ENCODE measurements at places on chromosomes 4 and X.

DNA sequence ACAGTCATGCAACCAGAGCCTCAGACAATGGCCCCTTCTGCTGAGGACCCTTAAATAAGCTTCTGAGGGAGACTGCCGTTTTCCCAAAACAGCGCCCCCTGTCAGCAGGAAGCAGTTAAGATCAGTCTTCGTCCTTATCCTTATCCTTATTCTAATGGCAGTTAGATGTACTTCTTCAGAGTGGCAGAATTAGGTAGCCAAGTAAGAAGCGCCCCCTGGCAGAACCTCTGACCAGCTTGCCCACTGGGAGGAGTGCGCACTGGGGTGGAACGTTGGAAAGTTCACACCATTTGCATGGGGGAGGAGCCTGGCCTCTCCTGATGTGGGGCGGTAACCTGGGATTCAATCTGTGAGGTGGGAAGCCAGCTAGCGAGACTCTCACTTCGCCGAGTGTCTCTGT, 133.6 kb upstream of the QRFPR start:
- DNase-seq: no peak

DNA sequence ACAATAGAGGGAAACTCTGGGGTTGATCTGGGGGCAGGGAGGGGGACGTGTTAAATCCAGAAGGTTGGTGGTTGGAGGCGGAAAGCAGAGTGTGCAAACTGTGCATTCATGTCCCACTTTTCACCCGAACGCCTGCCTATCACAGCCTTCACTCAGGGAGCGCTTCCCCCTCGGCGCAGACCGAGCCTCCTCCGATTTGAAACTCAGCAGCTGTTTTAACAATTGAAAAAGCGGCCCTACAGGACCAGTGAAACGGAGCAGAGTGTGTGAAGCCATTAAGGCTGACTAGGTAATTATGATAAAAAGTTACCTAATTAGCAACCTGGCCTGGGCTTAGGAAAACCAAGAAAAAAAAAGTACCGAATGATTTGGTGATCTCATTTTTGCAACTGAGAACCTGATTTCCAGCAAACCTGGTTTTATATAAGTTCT, 685 bp upstream of the NDNF start:
- no peak for DNase-seq

- DNase-seq: peak; percentile 62
Observed at GRCh38 chr4:122716825-122717448, 15.6 kb upstream of the BBS12 start.

DNA sequence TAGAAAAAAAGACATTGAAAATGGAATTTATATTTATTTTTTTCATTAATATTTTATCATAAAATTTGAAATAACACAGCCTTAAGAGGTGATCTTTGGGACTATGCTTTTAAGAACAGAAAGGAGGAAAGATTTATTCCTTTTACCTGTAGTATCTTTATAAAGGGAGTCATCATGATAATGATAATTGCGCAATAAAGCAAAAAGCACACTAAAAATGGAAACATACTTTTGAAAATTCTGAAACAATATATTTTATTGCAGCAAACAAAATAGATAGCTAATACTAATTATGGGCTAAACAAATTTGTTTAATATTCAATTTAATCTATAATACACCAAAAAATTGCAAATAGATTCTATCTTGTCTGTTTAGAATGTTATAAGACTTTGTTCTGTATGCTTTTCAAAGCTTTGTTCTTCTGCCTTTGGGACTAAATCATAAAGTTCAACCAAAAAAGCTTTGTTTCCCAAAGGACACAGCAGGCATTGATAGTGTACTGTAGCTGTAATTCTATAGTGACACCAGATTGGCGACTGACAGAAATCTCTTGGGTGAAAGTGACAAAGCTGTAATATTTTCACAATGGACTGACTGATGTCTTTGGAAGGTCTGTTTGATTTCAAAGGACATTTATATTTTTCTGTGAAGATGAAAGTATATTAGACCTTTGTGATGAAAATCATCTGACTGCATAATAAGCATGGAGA, 2156.6 kb upstream of the TENM3 start:
- no peak for DNase-seq

DNA sequence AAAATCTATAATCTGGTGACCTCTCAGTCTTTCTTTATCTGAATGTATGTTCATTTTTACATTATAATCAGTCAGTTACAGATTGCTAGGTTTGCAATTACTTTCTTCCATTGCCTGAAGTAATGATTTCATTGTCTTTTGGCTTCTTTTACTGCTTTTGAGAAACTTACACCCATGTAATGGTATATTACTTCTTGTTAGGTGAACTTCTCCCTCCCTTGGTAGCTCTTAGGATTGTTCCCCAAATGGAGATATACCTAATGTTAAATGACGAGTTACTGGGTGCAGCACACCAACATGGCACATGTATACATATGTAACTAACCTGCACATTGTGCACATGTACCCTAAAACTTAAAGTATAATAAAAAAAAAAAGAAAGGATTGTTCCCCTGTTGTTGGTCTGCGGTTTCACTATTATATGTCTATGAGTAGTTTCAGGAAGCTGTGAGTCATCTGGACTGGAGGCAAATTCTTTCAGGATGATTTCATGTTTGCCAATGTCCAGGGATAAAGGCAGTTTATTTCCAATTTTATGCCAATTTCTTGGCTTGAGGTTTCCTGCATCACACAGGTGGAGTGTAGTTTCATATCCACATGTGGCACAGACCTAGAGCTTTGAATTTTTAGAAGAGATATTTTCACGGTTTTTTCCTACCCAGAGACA, 21.8 kb downstream of the SPANXC start:
- DNase-seq: no peak

- DNase-seq: peak; percentile 76
Observed at GRCh38 chr4:128863312-128864075, 54.0 kb downstream of the JADE1 start.

DNA sequence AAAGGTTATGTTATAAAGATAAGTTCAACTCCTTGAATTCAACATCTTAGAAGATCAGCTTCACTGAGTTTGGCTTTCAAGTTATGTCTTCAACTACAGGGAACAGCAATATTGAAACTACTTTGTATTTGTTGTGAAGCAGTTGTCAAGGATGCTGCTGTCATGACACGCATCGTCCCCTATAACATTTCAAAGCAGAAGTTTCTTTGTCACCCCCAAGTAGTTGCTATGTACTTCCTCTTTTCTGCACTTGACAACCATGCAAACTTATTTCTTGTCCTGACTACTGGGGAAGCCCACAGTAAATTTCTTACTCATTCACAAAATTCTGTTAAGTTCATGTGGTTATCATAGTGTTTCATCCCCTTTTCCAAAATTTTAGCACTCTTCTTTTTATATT, 14.3 kb downstream of the ANTXR2 start:
- DNase-seq: no peak

- DNase-seq: no peak
Observed at GRCh38 chr4:31094474-31094873, 374.3 kb downstream of the PCDH7 start.

DNA sequence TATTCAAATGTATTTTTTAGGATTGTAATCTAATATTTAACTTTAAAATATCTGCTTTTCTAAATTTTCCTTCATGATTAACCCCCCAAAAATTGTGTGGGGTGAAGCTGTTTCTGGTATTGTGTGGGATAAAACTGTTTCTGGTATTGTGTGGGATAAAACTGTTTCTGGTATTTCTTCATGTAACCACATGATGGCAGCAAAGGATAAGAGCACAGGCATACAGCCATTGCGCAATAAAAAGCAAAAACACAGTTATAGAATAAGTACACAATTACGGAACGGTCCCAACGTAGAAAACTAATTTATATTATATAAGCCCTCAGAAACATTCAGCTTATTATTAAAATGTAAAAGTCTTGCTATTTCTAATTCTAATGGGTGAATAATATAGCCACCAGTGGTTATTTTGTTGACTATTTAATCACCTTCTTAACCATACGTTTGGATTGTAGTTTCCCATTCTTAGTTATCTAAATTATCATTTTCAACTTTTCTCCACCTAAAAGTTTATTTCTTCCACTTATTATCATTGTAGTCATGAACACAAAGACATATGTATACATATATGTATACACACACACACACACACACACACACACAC, 333.9 kb upstream of the FSTL5 start:
- DNase-seq: no peak

DNA sequence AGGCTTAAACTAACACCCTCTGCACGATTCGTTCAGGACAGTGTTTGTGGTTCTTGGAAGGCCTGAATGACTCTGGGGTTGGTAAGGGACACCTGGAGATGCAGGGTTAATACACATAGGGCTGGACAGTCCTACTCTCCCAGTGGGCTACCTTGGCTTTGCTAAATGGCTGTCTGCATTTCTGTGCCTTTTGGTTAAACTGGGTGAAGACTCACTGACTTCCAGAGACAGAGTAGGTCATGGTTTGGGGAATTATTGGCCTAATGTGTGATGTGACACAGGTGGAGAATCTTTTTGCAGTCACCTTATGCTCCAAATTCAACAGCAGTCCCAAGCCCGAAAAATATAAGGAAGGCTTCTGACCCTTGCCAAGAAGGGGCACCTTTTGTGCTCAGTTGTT, 10.5 kb downstream of the POU4F2 start:
- no peak for DNase-seq

- DNase-seq: no peak
Observed at GRCh38 chr4:38872620-38873019, 5.0 kb downstream of the FAM114A1 start.

DNA sequence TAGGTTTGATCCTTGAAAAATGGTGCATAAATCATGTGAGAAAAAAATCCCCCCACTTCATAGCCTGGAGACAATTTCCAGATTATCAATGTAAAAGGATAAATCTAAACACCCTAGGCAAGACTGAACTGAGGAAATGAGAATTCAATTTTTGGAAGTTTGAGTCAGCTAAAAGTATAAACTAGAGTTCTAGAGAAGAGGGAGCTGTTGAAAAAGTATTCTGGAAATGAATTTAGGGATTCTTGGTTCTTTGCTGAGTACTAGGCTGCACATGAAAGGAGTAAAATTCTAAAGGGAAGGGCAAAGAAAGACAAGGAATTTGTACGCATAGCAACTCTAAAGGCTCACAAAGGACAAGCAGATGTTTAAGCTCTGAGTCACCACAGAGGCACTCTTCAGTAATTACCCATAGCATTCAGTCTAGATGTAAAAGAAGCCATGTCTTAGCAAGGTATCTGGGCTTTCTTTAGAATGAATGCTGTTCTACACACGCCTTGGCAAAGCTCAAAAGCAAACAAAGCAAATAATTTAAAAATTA, 896.5 kb downstream of the PDHA2 start:
- DNase-seq: peak; percentile 3

GRCh38 chr4:54487491-54487890, 170.3 kb upstream of the KIT start:
- DNase-seq: no peak

DNA sequence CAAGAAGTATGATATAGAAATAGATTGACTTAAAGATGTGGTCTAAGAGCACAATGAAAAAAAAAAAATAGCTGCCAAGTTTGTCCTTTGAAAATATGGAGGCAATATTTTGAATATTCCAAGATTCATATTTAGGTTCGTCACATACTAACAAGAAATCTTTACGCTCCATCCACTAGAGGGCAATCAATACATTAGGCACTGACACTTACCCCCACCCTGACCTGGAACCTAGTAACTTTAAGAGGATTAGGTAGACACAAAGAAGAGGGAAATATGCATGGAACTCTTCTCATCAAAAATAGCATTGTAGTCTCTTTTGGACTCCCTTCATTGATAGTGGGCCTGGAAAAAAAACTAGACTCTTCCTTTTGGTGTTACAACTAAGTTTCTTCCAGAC, 1108.1 kb downstream of the PCDH19 start:
- DNase-seq: no peak

GRCh38 chr4:37847311-37847884, 20.9 kb downstream of the PGM2 start:
- DNase-seq: no peak

GRCh38 chr4:1786544-1787362, 6.3 kb upstream of the FGFR3 start:
- no peak for DNase-seq

GRCh38 chrX:3563451-3563850, 150.0 kb downstream of the PRKX start:
- DNase-seq: no peak

GRCh38 chr4:133316909-133317308, 167.8 kb downstream of the PCDH10 start:
- DNase-seq: peak; percentile 59

DNA sequence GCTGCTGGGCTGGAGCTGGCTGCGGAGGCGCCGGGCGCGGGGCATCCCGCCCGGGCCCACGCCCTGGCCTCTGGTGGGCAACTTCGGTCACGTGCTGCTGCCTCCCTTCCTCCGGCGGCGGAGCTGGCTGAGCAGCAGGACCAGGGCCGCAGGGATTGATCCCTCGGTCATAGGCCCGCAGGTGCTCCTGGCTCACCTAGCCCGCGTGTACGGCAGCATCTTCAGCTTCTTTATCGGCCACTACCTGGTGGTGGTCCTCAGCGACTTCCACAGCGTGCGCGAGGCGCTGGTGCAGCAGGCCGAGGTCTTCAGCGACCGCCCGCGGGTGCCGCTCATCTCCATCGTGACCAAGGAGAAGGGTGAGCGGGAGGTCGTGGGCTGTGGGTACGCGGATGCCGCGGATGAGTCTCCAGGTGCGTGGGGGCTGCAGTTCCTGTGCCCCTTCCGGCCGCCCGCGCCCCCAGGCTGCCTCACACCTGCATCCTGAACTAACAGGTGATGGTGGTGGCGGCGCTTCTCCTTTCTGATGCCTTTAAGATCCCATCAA, 499 bp downstream of the CYP2U1 start:
- no peak for DNase-seq

- DNase-seq: no peak
Observed at GRCh38 chr4:6198278-6198677, 2.1 kb downstream of the JAKMIP1 start.

- DNase-seq: no peak
Observed at GRCh38 chr4:89658701-89659024, 178.3 kb downstream of the SNCA start.

GRCh38 chr4:89837993-89838390, 1.0 kb upstream of the SNCA start:
- DNase-seq: peak; percentile 44

DNA sequence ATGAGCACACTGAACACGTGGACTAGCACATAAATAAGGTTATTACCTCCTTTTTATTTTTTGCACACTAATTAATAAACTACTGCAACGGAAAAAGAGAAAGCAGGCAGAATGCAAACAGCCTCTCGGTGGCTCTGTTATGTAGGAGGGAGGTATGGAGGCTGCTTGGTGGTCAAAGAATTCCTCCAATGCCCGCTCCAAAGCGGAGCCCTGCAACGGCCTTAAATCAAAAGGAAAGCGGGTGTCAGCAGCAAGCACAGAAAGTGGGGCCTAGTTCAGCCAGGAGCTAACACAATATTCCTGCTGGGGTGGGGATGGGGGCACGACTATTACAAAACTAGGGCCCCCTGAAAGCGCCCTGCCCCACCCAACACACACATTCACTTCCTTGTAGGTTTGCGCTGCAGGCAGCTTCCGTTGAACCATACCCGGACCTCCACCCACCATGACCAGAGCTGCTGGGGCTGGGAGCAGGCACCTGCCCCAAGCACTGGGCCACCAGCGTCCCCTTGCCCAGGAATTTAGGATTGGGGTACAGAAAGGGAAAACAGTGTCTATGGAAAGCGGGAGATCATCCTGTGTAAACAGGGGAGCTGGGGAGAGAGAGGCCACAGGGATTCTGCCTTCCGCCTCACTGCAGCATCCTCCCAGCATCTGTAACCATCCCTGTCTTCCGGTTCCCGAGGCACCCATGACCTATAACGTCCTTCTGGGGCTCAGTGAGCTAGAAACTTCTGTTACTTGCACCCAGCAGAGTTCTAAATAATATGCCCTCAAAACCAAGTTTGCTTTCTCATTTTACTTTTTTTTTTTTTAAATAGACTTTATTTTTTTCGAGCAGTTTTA, 57.1 kb upstream of the DDX3X start:
- no peak for DNase-seq
